ENCODE measurements at places on chromosomes 11 and 22. TPM values are rescaled to one million over a fixed set of nuclear protein-coding genes. Genes with fewer than 3 reads are reported as not detected.
A peak's percentile ranks its signal among the peaks of the same experiment; 100 is the strongest.

DNA sequence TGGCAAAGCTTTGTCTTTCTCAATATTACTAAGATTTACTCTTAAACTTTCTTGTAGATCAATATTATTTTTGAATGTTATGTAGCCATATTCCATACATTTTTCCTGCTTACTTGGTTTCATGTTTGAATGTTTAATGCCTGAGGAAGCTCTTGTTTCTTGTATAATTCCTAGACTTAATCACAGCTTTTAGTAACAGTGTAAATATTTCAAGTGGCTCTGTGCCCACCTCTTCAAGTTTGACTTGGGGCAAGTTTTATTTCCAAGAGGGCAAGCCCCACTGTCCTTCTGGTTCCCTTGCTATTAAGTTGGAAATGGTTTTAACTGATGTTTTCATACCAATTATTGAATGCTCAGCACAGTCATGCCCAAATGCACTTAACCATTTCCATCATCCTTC is 1004.1 kb downstream of the OPCML start:
- no peak for DNase-seq

GRCh38 chr11:746289-747157 is 741 bp upstream of the TALDO1 start:
- DNase-seq: peak; percentile 72

DNA sequence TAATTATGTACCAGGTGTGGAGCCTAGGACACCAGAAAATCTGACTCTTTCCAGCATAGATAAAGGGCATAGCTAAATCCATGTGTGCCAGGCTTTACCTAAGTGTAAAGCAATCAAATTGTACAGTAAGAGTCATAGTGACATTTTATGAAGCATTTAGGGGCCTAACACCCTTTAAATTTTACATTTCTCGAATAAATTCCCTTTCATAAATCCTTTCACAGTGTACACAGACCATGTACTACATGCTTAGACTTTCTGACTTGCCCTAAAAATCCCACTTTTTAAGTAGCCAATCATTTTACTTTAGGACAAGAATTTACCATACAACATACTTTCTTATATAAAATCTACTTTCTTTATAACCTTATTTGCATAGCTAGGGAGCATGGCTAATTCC is 727.6 kb upstream of the LUZP2 start:
- no peak for DNase-seq

- no peak for DNase-seq
These were observed 2.6 kb downstream of the VSIG10L2 start for GRCh38 chr11:125948278-125949051.

- DNase-seq: no peak
These were observed 27.4 kb upstream of the MAPK1 start for GRCh38 chr22:21894799-21895198.

GRCh38 chr11:17930544-17931125 is 82.2 kb downstream of the SERGEF start:
- no peak for DNase-seq

DNA sequence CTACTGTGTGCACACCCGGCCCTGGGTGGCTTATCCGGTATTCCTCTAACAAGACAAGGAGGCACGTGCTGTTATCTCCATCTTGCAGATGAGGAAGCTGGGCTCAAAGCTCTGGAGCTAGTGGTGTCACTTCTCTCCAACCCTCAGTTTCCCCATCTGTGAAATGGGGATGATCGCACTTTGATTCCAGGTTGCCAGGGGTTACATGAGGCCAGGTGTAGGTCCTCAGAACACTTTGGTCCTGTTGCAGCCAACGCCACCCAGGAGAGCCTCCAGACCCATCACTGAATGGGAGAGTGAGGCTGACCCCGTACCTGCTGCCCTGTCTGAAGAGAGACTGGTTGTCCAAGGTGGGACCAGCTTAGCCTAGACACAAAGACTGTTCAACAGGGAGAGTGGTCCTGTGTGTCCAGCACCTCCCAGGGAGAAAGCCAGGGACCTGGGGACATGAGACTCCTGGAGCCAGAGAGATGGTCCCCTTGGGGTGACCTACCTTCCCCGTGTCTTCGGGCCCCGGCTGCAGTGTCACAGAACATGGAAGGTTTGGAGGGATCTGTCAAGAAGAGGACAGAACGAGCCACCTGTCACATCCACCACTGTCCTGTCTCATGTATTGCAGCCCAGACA is 41.0 kb downstream of the TPBGL start:
- DNase-seq: peak; percentile 25

DNA sequence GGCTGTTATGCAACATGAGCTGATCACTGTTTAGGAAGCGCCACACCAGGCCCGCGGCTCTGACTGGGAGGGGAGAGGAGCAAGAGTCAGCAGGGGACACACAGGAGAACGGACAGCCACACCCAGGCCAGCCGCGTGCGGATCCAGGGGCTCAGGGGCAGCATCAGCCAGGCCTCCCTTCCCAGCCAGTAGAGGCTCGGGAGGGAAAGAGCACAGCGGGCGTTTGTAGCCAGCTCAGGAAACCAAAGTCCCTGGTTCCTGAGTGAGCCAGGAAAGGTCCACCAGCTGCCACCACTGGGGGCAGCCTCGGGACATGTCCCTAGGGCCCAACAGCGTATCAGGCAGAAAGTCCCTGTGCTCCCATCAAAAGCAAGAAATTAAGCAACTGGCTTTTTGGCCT is 71.8 kb upstream of the PITPNB start:
- DNase-seq: no peak

DNA sequence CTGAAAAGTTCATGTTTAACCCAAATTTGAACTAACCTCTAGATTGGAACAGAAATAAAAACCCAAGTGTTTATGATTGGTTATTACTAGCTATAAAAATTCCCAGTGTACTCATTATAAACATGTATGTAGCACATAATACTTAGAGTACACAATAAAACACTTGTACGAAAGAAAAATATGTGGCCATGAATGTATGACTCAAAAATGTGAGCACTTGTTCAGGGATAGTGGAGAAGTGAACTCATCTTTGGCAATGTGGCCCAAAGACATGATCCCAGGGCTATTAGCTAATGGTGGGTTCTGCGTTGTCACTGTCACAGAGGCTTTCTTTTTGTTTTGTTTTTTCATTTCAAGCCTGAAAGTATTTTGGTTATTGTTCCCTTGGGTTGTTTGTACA is 72.0 kb downstream of the PPFIBP2 start:
- no peak for DNase-seq

GRCh38 chr11:107018902-107019493 is 722 bp upstream of the GUCY1A2 start:
- DNase-seq: peak; percentile 79

- DNase-seq: no peak
These were observed 10.5 kb downstream of the TXN2 start for GRCh38 chr22:36470994-36471331.

- DNase-seq: no peak
These were observed 85.3 kb downstream of the C11orf87 start for GRCh38 chr11:109507331-109507730.

DNA sequence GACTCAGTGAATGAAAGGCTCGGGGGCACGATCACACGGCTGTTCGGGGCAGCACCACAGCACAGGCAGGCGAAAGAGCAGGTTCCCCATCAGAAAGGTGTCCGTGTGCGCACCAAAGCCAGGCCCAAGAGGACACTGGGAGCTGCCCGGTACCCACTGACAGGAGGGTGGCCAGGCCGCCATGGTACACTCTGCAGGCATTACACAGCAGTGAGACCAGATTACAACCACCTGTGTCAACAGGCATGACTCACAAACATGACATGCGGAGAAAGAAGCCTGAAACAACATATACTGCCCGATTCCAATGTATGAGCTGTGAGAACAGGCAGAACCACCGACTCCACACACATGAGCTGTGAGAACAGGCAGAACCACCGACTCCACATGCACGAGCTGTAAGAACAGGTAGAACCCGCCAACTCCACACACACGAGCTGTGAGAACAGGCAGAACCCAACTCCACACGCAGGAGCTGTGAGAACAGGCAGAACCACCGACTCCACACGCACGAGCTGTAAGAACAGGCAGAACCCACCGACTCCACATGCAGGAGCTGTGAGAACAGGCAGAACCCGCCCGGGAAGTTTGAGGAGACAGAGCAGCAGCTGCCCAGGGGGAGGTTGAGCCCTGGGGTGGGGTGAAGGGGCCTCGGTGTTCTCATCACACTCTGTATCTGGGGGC is 32.6 kb downstream of the KIAA0930 start:
- no peak for DNase-seq

- DNase-seq: no peak
These were observed 27.3 kb upstream of the ZNRF3 start for GRCh38 chr22:28856095-28856455.

DNA sequence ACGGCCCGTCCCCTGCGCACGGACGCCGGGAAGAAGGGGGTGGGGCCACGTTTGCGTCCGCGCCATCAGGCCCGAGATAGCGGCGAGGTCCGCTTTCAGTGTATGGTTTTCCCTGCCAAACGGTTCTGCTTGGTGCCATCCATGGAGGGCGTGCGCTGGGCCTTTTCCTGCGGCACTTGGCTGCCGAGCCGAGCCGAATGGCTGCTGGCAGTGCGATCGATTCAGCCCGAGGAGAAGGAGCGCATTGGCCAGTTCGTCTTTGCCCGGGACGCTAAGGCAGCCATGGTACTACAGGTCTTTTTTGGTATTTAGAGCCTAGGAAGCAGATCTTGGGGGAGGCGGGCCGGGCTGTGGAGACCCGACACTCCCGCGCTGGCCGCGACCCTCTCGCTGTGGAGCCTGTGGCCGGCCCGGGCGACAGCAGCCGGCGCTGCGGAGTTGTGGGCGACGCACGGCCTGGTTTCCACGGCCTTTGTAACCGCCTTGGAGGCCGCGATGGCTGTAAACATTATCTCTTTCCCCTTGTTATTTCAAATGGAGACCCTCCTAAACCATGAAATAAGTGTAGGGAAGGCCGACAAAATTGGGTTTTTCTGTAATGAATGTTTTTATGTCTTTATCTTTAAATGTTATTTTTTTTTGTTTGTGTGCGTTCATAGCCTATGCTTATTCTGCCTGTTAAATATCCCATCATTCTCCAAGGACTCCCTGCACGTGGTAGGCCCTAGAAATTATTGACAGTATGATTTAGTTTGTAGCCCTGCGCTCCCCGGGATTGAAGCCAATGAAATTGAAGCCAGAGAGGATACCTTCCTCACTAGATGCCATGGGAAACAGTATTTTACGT is at the start of gene AASDHPPT:
AASDHPPT (plus strand) TSS at position 54 of the 847 bp plus-strand sequence; CDS start at position 103, 49 bp downstream.
- no peak for DNase-seq

DNA sequence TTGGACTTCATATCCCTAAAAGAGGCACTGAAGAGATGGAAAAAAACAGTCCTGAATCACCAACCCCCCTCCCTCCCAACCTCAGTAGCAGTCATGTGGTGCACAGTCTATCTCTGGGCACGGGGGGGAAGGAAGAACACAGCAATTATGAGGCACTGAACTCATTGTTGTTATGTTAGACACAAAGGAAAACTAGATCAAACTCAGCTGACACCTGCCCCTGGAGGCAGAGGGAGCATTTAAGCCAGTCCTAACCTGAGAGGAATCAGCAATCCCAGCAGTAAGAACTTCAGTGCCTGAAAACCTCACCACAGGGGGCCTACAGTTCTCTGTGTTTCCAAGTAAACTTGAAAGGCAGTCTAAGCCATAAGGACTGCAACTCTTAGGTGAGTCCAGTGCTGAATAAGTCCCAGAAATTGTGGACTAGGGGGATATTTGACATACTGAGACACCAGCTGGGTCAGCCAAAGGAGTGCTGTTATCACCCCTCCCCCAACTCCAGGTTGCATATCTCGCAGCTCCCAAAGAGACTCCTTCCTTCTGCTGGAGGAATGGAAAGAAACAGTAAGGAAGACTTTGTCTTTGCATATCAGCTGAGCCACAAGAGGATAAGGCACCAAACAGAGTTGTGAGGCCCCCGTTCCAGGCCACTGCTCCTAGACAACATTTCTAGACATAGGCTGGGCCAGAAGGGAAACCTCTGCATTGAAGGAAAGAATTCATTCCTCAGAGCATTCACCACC is 72.5 kb downstream of the GLYATL1 start:
- no peak for DNase-seq

GRCh38 chr22:40721266-40721665 is 42.0 kb downstream of the MCHR1 start:
- DNase-seq: no peak

- DNase-seq: no peak
These were observed 468.8 kb downstream of the CNTN5 start for GRCh38 chr11:99489581-99489980.

DNA sequence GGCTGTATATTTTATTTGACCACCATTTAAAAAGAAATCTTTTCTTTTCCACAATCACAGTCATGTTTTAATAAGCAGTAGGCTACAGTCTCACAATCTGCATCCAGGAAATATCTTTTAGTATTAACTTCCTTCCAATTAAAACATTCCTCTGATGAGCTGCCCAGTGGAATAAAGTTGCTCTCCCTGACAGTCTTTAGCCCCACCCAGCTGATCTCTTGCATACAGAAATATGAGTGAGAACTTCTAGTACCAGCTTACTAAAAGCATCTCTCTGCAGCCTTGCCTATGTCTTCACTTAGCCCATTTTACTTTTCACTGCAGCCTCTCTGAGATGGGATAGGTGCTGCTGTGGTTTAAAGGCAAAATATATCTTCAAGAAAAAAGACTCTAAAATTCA is 143.4 kb upstream of the ANO3 start:
- no peak for DNase-seq

- DNase-seq: no peak
These were observed 737 bp downstream of the RBM4 start for GRCh38 chr11:66639066-66639813.

- peak; percentile 82 for DNase-seq
These were observed 82.3 kb downstream of the PDE2A start for GRCh38 chr11:72591785-72592502.

- DNase-seq: no peak
These were observed 7.4 kb downstream of the PITPNM1 start for GRCh38 chr11:67497656-67498291.

Gene ANGPTL5
- total RNA-seq: 0.32 TPM

Gene CYB5R2
- total RNA-seq: 18.1 TPM

Gene L3MBTL2
- total RNA-seq: 44.3 TPM

Gene GUCY1A2
- 76.0 TPM for total RNA-seq

Gene F2
- 0.29 TPM for total RNA-seq

Gene TTLL12
- total RNA-seq: 35.7 TPM

Gene PAK1
- 310 TPM for total RNA-seq

Gene TRIM6
- 0.25 TPM for total RNA-seq

Measured in dorsolateral prefrontal cortex (tissue), 122 donors.